ENCODE measurements at places on chromosomes 12 and 14.

- no peak for DNase-seq
Measured at GRCh38 chr12:14841761-14842160, 1.6 kb downstream of the ART4 start.

GRCh38 chr14:66472251-66472650 is 13.9 kb upstream of the CCDC196 start:
- no peak for DNase-seq

GRCh38 chr14:103031956-103032355 is 25.4 kb downstream of the CDC42BPB start:
- no peak for DNase-seq

- no peak for DNase-seq
Measured at GRCh38 chr12:12922191-12922616, 29.8 kb downstream of the GPRC5D start.

GRCh38 chr14:58992935-58993334 is 195.5 kb upstream of the DAAM1 start:
- DNase-seq, result no peak

GRCh38 chr12:51879102-51879501 is 8.8 kb upstream of the ANKRD33 start:
- no peak for DNase-seq

- DNase-seq, result no peak
Measured at GRCh38 chr12:8950702-8951478, 1.4 kb upstream of the M6PR start.

Measured in NCI-H1436 (cell line).